ENCODE measurements at places on chromosomes 1 and 21. TPM values are rescaled to one million over a fixed set of nuclear protein-coding genes. Genes with fewer than 3 reads are reported as not detected.

DNA sequence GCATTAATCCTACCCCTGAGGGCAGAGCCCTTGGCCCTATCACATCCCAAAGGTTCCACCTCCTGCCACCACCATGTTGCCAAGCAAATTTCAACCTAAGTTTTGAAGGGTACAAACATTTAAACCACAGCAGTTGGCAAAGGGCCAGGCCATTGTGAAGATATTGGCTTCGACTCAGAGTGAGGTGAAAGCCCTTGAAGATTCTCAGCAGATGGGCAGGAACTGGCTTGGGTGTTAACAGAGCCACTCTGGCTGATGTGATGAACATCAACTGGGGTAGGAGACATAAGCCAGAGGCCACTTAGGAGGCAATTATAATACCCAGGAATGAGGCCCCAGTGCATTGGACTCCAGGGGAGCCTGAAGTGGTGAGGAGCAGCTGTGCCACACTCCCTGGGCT is 207.7 kb upstream of the KAZN start:
- DNase-seq, result no peak
- H3K27me3 ChIP-seq, result no peaks in the 10 kb centered on the region
- no peak overlapping the region for H3K27ac ChIP-seq

DNA sequence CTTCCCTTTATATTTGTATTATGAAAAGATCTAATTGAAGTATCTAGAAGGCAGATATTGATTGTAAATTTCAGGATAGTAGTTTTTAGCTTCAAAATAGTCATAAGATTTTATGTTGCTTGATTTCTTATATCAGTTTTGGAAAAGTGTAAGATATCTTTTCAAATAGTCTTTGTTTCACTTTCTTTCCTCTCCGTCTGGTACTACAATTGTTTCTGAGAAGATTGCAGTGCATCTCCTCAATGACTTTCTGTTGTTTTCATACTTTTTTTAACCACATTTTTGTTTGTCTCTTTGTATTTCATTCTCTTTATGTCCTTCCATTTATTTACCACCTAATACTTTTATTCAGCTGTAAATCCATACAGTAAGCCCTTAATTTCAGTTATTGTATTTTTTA is 964.6 kb upstream of the B3GALT2 start:
- peaks cover 12% of the 10 kb centered on the region for H3K4me1 ChIP-seq
- peak overlapping the region; percentile 81 for H3K4me3 ChIP-seq
- H3K27me3 ChIP-seq, result no peaks in the 10 kb centered on the region
- no peak for DNase-seq
- H3K36me3 ChIP-seq, result peaks cover 2% of the 10 kb centered on the region

DNA sequence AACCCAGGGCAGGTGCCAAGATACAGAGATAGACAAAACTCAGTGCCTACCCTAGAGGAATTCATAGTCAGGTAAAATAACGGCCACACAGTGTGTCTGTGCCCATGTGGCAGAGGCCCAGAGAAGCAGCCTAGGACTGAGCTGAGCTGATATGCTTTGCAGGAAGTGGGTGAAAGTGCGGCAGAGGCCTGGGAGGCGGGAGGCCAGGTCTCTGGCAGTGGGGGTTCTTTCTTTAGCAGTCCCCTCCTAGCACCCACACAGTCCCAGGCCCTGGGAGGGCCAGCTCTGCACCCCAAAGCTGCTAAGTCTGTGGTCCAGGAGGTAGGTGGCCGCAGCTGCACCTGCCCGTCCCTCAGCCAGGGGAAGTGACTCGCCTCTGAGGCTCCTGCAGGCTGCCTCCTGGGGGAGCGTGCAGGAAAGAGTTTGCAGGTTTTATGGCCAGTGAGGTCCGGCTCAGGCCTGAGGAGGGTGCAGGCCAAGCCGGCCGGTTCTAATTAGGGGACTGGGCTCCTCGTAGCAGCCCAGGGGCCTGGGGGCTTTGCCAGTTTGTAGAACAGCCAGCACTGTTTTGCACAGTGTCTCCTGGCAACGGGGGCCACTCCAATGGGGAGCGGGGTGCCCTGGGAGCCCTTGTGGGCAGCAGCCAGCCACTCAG is 107.9 kb downstream of the SPSB1 start:
- H3K27me3 ChIP-seq, result peaks cover 9% of the 10 kb centered on the region
- peak; percentile 54 for DNase-seq
- no peaks in the 10 kb centered on the region for H3K36me3 ChIP-seq

DNA sequence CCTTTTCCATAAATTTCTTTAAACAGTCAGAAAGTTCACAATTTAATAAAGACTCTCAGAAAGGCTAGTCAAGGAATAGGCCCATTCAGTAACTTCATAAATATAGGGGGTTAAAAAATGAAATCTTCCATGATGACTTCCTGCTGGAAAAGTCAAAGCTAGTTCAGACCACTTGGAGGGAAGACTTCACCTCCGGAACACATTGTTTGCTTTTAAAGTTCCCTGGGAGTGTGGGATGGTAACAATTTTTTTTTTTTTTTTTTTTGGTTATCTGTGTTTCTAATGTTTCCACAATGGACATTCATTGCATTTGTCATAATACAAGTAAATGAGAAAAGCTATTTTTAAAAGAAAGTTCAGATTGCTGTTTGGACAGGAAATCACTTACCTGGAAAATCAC is 18.4 kb upstream of the LAMC2 start:
- DNase-seq, result no peak
- H3K27me3 ChIP-seq, result peaks cover 11% of the 10 kb centered on the region
- no peak overlapping the region for H3K27ac ChIP-seq
- no peak overlapping the region for H3K4me3 ChIP-seq

- H3K27me3 ChIP-seq, result peaks cover 14% of the 10 kb centered on the region
- no peak overlapping the region for H3K4me3 ChIP-seq
- no peaks in the 10 kb centered on the region for H3K36me3 ChIP-seq
- no peak for DNase-seq
- H3K27ac ChIP-seq, result no peak overlapping the region
These were observed 29.9 kb upstream of the COL6A1 start for GRCh38 chr21:45951676-45952075.

- no peak for DNase-seq
- H3K4me3 ChIP-seq, result no peak overlapping the region
- peaks cover 10% of the 10 kb centered on the region for H3K4me1 ChIP-seq
- H3K27ac ChIP-seq, result no peak overlapping the region
These were observed 123.5 kb downstream of the CRB1 start for GRCh38 chr1:197391303-197392226.

GRCh38 chr1:89918127-89918793 is 76.7 kb upstream of the ZNF326 start:
- H3K36me3 ChIP-seq, result peaks cover 10% of the 10 kb centered on the region
- DNase-seq, result no peak
- no peaks in the 10 kb centered on the region for H3K27me3 ChIP-seq
- no peak overlapping the region for H3K27ac ChIP-seq
- no peak overlapping the region for H3K4me3 ChIP-seq
- H3K4me1 ChIP-seq, result peaks cover 3% of the 10 kb centered on the region

DNA sequence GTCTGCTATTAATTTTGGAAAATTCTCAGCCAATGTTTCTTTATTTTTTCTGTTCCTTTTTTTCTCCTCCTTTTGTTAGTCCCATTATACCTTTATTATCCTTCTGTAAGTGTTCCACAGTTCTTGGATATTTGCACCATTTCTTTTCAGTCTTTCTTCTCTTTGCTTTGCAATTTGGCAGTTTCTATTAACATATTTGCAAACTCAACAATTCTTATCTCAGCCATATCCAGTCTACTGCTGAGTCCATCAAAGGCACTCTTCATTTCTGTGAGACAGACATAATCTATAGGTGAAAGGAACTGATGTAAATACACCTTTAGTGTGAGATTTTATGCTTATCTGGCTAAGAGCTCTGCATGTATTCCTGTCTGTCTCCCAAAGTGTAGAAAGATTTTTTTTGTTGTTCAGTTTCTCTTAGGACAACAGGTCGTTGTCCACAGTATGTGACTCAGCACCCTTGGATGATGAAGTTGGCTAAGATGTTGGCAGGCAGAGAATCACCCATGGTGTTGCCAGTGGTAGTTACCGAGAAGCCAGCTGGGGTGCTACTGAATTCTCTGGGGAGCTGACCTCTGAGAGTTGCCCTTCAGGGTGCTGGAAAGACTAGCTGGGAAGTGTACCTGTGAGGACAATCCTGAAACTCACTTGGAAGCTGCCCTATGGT is 38.4 kb downstream of the LEPR start:
- H3K36me3 ChIP-seq, result peaks cover 7% of the 10 kb centered on the region
- no peak for DNase-seq
- no peak overlapping the region for H3K27ac ChIP-seq
- H3K4me1 ChIP-seq, result peaks cover 22% of the 10 kb centered on the region

Gene WDR4
- total RNA-seq, result 39.7 TPM

Gene ACTN2
- not detected for total RNA-seq

Gene AQP10
- total RNA-seq, result not detected

Gene CRYAA
- not detected for total RNA-seq

Gene FAM131C
- 0.91 TPM for total RNA-seq

Gene CR1L
- not detected for total RNA-seq

Gene NUDT4B
- total RNA-seq, result not detected

Gene LCE1B
- total RNA-seq, result not detected

Data from activated CD8-positive, alpha-beta memory T cell treated with anti-CD3 and anti-CD28 coated beads, Interleukin-2, amount 10 ng/mL, durations not matched to agents 7 days and 5 days (primary cell).